ENCODE measurements at places on chromosomes 6 and 20.

GRCh38 chr6:142303176-142303533, 1.3 kb downstream of the ADGRG6 start:
- DNase-seq: no peak

GRCh38 chr6:163014736-163015135, 287.0 kb downstream of the PACRG start:
- peak; percentile 30 for DNase-seq

DNA sequence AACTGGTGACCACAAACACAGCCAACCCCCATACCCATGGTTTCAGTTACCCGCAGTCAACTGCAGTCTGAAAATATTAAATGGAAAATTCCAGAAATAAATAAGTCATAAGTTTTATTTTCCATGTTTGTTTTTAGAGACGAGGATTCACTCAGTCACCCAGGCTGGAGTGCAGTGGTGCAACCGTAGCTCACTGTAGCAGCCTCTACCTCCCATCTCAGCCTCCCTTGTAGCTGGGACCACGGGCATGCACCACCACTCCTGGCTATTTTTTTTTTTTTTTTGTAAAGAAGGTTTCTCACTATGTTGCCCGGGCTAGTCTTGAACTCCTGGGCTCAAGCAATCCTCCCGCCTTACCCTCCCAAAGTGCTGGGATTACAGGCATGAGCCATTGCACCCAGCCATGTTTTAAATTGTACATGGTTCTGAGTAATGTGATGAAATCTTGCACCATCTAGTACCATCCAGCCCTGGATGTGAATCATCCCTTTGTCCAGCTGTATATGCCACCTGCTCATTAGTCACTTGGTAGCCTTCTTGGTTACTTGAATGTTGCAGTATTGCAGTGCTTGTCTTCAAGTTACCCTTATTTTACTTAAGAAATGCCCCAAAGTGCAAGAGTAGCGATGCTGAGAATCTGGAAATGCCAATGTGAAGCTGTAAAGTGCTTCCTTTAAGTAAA, 14.5 kb downstream of the CSNK2A1 start:
- peak; percentile 88 for DNase-seq

GRCh38 chr6:90365002-90365401, 68.4 kb upstream of the BACH2 start:
- DNase-seq: no peak

- peak; percentile 72 for DNase-seq
Measured at GRCh38 chr6:20876036-20876435, 341.8 kb downstream of the CDKAL1 start.

DNA sequence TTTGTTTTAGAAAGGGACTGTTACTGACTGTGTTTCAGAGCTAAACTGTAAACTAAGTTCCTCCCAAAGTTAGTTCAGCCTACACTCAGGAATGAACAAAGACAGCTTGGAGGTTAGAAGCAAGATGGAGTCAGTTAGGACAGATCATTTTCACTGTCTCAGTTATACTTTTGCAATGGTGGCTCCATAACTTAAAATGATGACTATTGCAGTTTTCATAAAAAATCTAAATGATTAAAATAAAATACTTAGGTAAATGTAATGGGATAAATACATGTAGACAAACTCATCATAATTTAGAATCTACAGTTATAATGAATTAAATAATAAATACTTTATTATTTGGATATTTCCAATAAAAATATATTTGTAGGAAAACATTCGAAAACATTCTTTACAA, 590.6 kb downstream of the EPHA7 start:
- DNase-seq: no peak

- DNase-seq: no peak
Measured at GRCh38 chr6:65646544-65646943, 60.5 kb downstream of the EYS start.

GRCh38 chr6:39947611-39948068, 13.4 kb upstream of the MOCS1 start:
- no peak for DNase-seq

- no peak for DNase-seq
Measured at GRCh38 chr6:52019092-52019491, 68.3 kb downstream of the PKHD1 start.

- peak; percentile 96 for DNase-seq
Measured at GRCh38 chr6:111589366-111589765, 16.3 kb downstream of the TRAF3IP2 start.

- DNase-seq: no peak
Measured at GRCh38 chr6:31321005-31321707, 35.8 kb downstream of the HLA-B start.

DNA sequence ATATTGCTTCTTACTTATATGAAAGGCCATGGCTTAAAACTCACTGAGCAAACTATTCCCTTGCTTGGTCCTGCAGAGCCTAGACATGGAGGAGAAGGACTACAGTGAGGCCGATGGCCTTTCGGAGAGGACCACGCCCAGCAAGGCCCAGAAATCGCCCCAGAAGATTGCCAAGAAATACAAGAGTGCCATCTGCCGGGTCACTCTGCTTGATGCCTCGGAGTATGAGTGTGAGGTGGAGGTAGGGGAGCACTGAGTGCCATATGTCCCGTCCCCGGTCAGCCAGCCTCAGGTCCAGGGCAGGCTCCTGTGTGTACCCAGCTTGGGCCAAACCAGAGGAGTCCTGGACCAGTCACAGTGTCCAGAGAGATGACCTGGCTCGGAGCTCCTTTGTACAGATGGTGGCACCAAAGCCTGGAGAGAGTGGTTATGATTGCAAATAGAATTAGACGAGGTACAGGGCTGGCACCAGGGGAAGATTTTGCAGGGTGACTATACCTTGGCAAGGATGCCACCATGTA, 21.0 kb downstream of the EPB41L1 start:
- DNase-seq: no peak

- no peak for DNase-seq
Measured at GRCh38 chr6:50834929-50835410, 16.3 kb downstream of the TFAP2B start.

DNA sequence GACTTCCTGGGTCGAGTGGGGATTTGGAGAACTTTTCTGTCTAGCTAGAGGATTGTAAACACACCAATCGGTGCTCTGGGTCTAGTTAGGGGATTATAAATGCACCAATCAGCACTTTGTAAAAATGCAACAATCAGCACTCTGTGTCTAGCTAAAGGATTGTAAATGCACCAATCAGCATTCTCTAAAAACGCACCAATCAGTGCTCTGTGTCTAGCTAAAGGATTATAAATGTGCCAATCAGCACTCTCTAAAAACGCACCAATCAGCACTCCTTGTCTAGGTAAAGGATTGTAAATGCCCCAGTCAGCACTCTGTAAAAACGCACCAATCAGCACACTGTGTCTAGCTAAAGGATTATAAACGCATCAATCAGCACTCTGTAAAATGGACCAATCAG, 209.0 kb upstream of the SLC35B3 start:
- no peak for DNase-seq
